Muscle of back (tissue), 13 donors: ENCODE measurements at places on chromosomes 12 and 14.

GRCh38 chr12:89831310-89832095, 122.9 kb upstream of the ATP2B1 start:
- no peak for DNase-seq

DNA sequence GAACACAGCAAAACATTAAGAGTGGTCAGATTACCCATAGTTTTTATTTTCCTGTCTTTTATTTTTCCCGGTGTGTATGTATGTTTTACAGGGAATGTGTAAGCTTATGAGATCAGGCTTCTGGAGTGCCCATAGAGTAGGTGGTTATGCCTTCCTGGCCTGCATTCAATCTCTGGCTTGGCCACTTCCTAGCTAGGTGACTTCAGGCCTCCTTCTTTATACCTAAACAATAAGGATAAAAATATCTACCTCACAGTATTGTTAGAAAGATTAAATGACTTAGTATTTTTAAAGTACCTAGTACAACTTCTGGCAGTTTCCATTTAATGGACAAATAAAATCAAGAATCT, 42.4 kb downstream of the ITPR2 start:
- DNase-seq: no peak

GRCh38 chr12:116375278-116375842, 97.9 kb upstream of the MED13L start:
- DNase-seq: no peak

GRCh38 chr12:40032433-40033241, 73.2 kb downstream of the SLC2A13 start:
- DNase-seq: no peak

GRCh38 chr12:47913081-47913480, 8.3 kb upstream of the VDR start:
- no peak for DNase-seq

- DNase-seq: no peak
Measured at GRCh38 chr12:112327209-112327938, 54.9 kb downstream of the HECTD4 start.

- no peak for DNase-seq
Measured at GRCh38 chr12:11962860-11963259, 107.9 kb upstream of the BCL2L14 start.

GRCh38 chr12:4269279-4269991, 4.1 kb upstream of the CCND2 start:
- peak; percentile 97 for DNase-seq

- DNase-seq: peak; percentile 74
Measured at GRCh38 chr14:91891721-91892220, 24.4 kb upstream of the TC2N start.

GRCh38 chr12:102120886-102121285, 903 bp downstream of the PARPBP start:
- DNase-seq: no peak

DNA sequence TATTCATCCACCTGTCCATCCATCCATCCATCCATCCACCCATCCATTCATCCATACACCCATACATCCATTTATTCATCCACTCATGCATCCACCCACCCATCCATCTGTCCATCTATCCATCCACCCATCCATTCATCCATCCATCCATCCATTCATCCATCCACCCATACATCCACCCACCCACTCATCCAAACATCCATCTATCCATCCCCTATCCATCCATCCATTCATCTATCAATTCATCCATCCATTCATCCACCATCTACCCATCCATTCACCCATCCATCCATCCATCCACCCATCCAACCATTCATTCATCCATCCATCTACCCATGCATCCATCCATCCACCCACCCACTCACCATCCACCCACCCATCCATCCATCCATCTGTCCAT, 142.6 kb upstream of the SFSWAP start:
- no peak for DNase-seq

- no peak for DNase-seq
Measured at GRCh38 chr12:131507094-131507493, 203.8 kb upstream of the SFSWAP start.

- DNase-seq: no peak
Measured at GRCh38 chr12:113116875-113117274, 18.7 kb downstream of the RASAL1 start.
